Activated T-helper 1 cell treated with anti-CD3 and anti-CD28 coated beads, Interleukin-2, amount 50 U/mL, for 16 hours (primary cell): ENCODE measurements at places on chromosomes 3 and 15.

- no peak for DNase-seq
These were observed 42.1 kb upstream of the SLC6A6 start for GRCh38 chr3:14360123-14360881.

- DNase-seq, result no peak
These were observed 55.6 kb downstream of the LHFPL4 start for GRCh38 chr3:9497821-9498565.

DNA sequence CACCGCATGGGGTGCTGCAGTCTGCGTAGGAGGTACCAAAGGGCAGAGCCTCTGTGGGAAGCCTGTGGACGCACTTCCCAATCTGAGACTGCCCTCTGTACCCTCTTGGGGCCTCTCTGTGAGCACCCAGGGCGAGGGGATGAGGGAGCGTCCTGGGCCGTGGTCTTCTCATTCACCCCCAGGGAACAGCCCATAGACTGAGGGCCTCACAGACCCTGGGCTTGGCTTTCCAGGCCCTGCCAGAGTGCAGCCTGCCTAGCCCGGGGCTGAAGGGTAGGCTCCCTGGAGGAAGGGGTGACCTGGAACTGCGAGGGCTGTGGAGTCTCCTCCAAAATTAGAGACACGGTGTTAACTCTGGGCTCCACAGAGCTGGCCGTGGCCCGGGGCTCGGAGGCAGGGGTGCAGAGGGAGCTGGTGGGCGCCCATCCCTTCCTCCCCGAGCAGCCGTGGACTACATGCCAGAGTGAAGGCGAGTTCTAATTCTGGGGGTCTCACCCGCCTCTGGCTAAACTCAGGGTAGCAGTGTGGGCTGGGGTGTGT lies 468 bp upstream of the SPTBN5 start:
- DNase-seq, result no peak

DNA sequence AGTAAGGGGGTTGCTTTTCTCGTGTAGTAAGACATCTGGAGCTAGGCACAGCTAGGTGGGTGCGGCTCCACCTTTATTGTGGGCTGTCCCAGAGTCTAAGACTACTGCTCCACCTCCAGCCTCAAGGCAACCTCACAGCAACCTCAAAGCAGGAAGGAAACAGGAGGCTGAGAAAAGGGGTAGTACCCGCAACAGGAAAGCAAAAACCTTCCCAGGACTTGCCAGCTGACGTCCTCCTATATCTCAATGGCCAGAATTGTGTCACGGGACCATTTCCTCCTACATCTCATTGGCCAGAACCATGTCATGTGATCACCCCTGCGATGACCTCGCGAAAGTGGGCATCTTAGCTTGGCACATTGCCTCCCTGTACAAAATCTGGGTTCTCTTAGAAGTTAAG lies 4.3 kb upstream of the GPR160 start:
- DNase-seq, result peak; percentile 3

- no peak for DNase-seq
These were observed 30.8 kb upstream of the SLC25A36 start for GRCh38 chr3:140910860-140911259.

- DNase-seq, result no peak
These were observed 13.3 kb downstream of the RAB27A start for GRCh38 chr15:55276324-55276723.

- no peak for DNase-seq
These were observed 106.9 kb downstream of the LRRK1 start for GRCh38 chr15:101025896-101026631.

- DNase-seq, result no peak
These were observed at the start of gene CPLX3 for GRCh38 chr15:74826364-74826819. Gene CPLX3, plus strand, starts transcription at chr15:74826627. Its CDS starts 77 bp downstream, at chr15:74826704.

GRCh38 chr15:25066708-25067107 lies 111.9 kb downstream of the SNRPN start:
- no peak for DNase-seq

DNA sequence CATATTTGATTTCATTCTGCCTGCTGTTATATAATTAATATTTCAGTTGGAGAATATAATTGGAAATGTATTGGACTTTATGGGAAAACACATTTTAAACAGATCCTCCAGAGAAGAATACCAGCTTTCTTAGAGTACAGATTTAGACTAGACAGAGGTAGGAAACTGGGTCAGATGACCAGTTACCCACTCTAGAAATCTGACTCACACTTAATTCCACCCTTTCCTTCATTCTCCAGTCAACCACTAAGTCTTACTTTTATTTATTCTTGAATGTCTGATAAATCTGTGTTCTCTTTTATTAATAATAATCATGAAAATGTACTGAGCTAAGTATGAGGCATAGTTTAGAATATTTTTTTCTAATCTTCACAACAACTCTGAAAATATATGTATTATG lies 110.7 kb downstream of the LRRC49 start:
- DNase-seq, result no peak

- no peak for DNase-seq
These were observed 21.1 kb downstream of the NRROS start for GRCh38 chr3:196660381-196661166.

DNA sequence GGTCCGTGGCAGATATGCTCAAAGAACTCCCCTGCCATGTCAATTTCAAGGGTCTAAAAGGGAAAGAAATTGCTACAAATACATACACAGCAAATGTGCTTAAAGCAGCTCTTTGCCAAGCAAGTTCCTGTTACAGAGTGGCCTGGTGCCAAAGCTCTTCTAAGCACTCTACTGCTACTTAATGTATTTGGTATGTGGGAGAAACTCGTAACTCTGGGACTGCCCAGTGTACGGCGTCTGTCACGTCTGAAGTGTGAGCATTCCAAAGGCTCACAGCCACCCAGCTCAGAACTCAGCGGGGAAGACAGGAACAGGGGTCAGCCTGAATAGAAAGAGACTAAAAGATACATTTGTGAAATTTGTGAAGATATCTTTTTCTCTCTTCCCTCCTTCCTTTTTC lies 54.6 kb downstream of the RBMS3 start:
- no peak for DNase-seq

GRCh38 chr15:61227269-61227949 lies 1.7 kb downstream of the RORA start:
- no peak for DNase-seq

DNA sequence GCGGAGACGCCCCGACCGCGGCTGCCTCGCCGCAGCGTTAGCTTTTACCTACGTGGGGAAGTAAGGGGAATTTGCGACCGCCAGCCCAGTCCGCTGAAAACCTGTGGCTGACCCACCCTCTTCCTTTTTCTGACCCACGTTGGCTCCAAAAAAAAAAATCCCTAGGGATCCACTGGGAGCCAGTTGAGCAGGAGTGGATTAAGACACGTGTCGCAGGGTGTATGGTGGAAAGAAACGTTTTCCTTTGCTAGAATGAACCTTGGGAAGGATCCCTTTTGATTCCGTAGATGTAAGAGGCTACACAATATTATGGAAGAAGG lies 575 bp upstream of the PCYT1A start:
- no peak for DNase-seq

DNA sequence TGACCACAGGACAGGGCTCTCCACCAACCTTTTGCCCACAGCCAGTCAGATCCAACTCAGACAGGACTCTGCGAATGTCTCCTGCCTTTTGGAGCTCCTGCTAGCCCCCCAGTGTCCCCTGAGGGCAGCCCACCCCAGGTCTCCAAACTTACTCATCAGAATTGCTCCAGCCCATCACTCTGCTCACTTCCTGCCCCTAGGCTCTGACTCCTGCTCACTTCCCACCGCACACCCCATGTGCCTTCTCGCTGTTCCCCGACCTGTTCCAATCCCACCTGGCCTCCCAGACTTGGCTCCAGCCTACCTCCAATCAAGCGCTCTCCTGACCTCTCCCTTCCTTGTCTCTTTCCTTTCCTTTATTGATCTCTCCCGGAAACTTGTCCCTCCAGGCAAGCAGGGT lies 5.9 kb upstream of the STRA6 start:
- no peak for DNase-seq

DNA sequence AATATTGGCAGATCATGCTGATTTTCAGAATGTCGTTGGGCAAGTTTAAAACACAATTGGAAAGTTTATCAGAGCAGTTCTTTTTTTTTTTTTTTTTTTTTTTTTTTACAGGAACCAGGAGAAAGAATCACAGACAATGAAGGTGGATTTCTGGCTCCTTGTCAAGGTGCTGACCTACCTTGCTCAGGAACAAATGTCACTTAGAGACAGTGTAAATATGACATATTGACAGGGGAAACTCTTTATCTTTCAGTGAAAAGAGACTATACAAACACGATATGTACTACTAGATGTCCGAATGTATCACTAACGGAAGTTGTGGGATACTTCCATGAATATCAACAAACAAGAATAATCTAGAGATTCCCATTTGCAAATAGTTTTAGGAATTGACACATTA lies 237.3 kb downstream of the FMN1 start:
- no peak for DNase-seq

- peak; percentile 58 for DNase-seq
These were observed 18.0 kb upstream of the LOXL1 start for GRCh38 chr15:73908030-73908821.

DNA sequence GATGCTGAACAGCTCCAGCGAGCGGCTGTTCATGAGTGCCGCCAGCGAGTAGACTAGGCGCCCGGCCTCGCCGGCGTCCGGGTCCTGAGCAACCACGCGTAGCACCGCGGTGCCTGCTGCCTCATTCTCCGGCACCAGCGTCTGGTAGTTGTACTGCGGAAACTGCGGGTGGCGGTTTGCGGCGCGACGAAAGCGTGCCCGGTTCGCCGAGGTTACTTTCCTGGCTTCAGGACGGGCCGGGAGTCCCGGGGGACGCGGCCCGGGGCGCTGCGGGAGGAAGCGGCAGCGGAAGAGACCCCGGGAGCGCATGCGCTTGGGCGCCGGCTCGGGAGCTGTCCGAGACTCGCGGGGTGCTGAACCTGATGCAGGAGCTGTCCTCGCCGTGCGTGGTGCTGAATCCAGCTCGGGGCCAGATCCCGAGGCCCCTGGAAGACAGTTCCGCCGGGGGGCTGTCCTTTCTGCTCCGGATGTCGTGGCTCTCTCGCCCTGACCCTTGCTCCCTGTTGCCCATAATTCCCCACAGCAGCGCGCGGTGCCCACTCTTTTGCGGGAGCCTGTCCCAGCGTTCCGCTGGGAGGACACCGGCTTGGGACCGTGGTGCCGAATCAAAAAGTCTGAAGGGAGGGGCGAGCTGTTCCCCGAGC lies 1.1 kb downstream of the CELSR3 start:
- peak; percentile 64 for DNase-seq

- no peak for DNase-seq
These were observed 23.2 kb downstream of the MAPK6 start for GRCh38 chr15:52042051-52042851.

GRCh38 chr3:20225769-20226168 lies 39.8 kb upstream of the SGO1 start:
- DNase-seq, result no peak

GRCh38 chr15:66025015-66025452 lies 155.7 kb downstream of the RAB11A start:
- no peak for DNase-seq

DNA sequence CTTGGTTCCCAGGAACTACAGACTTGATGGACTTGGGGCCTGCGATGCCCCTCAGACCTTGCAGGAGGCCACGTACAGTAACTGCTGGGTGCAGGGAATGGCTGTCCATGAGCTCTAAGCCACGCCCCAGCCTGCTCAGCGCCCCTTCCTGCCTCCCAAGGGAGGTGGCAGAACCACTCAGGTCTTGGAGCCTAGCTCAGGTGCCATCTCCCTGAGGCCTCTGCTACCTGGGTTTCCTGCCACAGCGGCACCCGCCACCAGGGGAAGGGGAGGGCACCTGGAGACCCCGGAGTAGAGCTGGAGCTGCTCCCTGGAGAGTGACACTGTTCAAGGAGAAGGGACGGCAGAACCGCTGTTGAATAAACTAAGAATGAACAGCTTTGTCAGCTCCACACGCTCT lies 77.8 kb upstream of the RPL32 start:
- DNase-seq, result no peak

DNA sequence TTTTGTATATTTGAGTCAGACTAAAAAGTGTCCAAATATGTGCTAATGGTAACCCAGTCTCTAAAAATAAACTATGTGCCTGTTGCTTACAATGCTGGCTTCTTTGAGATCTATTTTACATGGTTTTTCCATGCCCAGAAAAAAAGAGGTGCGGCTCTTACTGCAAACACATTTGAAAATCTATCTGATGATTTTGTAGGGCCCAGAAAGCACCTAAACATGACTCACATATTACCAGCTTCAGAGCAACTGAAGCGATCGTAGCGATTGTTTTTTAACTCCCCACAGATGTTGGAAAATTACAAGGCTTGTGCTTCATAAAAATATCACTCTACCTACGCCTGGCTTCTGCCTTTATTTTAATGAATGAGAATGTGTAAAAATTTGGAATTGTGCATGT lies 53.5 kb downstream of the SUCNR1 start:
- DNase-seq, result no peak

- DNase-seq, result no peak
These were observed 5.2 kb upstream of the TBC1D2B start for GRCh38 chr15:78082743-78083110.

- no peak for DNase-seq
These were observed 41.8 kb upstream of the UTS2B start for GRCh38 chr3:191372122-191372521.

DNA sequence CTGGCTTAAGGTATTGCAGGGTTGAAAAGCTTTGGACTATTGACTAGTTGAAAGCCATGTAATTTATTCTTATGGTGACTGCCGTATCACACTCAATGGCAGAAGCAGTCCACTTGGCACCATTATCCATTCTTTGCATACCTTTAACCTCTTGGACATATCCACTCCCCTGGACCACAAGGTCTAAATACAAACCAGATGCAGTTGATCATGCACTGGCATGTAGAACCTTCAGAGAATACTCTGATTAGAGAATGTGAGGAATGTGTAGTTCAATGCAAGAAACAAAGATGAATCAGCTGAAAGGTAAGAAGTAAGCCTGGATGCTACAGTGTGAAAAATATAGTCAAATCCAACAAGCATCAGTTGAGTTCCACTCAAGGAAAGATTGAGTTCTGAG lies 93.1 kb downstream of the FRMD5 start:
- no peak for DNase-seq

GRCh38 chr3:120437559-120437958 lies 13.2 kb downstream of the FSTL1 start:
- no peak for DNase-seq

DNA sequence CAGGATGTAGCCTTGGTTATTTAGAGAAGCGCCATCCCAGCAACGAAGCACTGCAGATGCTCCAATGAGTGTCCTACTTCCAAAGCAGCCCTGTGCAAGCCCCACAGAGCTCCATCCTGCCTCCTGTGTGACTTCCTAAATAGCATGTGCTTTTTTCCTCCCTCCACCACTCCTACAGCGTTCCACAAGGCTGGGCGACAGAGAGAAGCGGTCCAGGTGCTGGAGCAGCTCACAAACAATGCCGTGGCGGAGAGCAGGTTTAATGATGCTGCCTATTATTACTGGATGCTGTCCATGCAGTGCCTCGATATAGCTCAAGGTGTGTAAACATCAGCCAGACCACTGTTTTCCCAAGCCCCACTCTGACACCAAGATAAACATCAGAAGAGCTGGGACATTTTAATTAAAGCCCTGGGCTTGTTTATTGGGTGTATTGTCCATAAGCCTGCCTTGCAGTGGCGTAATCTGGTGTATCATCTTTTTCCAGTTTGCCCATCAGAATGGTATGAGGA lies 22.2 kb upstream of the RHO start:
- DNase-seq, result no peak

- no peak for DNase-seq
These were observed 280.7 kb upstream of the TLE3 start for GRCh38 chr15:70378126-70379031.
